CD4-positive, alpha-beta memory T cell (primary cell): ENCODE measurements at places on chromosomes 4 and X.

GRCh38 chr4:184655889-184656869 lies 6.6 kb downstream of the PRIMPOL start:
- no peak for DNase-seq

GRCh38 chrX:38704146-38704882 lies 96.9 kb upstream of the MID1IP1 start:
- no peak for DNase-seq

DNA sequence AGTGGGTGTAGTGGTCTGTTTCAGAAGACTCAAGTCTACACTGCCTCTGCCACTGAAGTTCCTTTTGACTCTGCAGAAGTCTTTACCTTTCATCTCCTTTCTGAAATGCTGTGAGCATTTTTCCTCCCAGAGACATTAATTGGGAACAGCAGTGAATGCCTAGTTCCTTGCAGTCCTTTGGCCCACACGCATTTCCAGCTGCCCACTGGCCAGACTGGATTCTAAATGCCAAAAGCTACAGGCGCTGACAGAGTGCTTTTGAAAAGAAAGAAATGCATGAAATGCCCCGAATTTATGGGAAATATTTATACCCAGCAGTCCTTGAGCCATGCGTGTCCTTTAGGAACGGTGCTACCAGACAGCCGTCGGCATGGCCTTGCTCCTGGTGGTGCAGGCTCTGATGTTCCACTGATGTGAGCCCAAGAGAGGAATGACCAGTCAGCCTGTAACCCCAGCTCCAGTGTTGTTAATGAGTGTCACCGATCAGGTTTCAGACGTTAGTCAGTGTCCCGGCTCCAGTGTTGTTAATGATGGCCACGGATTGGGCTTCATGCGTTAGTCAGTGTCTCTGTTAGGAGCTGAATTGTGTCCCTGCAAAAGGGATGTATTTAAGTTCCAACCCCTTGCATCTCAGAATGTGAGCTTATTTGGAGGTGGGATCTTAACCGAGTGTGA lies 132.6 kb downstream of the TBL1X start:
- no peak for DNase-seq

- no peak for DNase-seq
Observed at GRCh38 chr4:2340272-2341061, 78.0 kb downstream of the ZFYVE28 start.

DNA sequence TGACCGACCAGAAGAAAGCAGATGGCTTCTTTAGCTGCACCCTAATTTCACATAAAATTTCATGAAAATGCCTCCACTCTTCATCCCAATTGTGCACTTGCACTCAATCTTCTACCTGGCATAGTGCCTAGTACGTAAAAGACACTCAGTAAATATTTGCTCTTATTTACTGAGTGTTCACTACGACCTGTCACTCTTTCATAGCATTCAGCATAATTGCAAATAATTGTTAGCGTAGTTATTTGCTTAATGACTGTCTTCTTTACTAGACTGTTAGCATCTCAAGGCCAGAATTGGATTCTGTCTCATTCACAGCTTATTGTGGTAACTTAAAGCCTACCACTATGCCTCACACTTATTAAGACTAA lies 130.2 kb downstream of the ENOX2 start:
- no peak for DNase-seq

DNA sequence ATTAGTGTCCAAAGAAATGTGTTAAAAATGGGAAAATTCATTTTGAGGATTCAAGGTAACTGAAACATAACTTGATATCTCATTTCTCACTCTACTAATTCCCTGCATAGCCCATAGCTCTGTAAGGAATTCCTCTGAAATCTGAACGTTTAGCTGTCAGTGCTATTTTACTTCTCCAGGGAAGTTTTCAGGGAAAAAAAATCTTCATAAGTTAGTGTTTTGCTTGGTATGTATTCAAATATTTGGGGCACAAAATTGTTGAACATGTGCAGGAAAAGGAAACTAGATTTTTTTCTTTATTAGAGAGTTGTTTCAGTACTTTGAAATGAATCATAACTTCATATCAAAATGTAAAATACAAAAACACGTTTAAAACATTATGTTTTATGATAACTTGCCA lies 891.4 kb downstream of the CENPC start:
- no peak for DNase-seq

GRCh38 chr4:1667273-1667672 lies 16.8 kb downstream of the FAM53A start:
- no peak for DNase-seq

GRCh38 chr4:23728393-23728792 lies 161.5 kb downstream of the PPARGC1A start:
- DNase-seq: no peak

DNA sequence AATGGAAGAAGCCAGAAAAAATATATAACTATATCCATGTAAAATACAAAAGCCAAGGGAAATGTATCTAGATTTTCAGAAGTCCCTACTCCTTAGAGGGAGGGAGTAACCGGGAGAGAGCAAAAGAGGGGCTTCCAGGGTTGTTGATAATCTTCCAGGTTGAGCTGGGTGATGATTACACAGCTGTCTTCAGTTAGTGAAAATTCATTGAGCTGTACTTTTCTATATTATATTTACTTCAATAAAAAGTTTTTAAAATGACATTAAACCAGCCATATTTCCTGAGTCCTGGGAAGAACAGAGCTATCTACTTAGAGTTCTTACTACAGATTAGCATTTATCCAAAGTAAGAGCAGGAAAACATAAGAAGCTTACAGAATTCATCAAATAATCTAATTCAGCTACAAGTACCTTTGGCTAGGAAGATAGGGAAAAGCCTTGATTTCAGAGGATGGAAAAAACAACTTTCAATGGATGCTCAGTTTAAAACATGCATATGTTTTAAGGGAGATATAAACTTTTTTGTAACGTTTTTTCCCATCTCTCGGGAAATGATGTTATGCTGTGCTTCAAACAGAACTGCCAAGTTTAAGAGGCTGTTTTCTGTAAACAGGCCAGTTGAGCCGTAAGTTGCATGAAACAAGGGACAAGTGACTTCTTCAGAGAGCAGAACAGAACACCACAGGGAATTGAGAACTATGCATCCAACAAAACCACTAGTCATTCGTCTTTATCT lies 204.6 kb downstream of the SCFD2 start:
- no peak for DNase-seq

DNA sequence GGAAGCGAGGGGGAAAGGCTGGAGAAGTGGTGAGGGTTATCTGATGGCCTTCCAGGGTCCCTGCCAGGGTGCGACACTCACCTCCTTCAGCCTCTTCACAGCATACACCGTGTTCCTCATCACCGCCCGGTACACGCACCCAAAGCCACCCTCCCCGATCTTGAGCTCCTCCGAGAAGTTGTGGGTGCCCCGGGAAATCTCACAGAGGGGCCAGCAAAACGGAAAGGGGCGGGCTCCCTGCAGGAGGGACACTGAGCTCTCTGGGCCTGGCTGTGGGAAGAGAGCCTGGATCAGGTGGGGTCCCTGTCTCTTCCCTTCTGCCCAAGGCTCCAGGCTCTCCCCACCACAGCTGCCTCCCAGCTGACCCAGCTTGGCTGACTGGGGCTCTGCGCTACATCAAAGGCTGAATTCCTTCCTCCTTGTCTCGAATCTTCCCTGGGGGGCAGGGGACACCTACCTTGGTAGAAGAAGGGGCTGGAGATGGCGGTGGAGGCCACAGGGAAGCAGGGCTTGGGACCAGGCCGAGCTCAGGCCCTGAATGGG lies 1.1 kb downstream of the IRAK1 start:
- DNase-seq: no peak

DNA sequence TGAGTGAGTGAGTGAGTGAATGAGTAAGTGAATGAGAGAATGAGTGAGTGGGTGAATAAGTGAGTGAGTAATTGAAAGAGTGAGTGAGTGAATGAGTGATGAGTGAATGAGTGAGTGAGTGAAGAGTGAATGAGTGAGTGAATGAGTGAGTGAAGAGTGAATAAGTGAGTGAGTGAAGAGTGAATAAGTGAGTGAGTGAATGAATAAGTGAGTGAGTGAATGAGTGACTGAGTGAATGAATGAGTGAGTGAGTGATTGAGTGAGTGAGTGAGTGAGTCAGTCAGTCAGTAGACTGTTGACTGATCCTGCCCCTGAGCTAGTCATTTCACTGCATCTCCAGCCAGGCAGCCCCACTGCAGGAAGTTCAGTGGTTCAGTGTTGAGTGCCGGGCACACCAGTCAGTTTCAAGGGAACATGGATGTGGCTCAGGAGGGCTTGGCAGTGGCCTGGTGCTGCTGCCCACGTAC lies 228.4 kb upstream of the PSAPL1 start:
- DNase-seq: no peak

DNA sequence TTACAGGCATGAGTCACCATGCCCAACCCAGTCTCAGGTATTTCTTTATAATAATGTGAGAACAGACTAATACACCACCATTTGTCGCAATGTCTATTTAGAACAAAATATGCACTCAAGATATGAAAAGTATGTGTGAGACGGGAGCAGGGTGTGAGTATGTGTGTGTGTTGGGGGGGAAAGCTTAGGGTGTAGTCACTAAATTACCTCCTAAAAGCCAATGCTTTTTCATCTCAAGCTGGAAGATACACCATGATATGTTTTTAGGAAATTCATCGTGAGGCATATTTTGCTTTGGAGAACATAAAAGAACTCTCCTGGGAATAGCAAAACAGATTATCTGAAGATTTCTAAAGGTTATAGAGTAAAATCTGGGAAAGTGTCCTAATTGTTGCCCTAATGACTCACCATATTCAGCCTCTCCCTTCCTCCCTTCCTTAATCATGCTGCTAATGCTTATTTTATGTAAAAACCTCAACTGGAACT lies 262.7 kb downstream of the PDHA2 start:
- DNase-seq: no peak

GRCh38 chr4:77025643-77026321 lies 50.0 kb downstream of the CCNI start:
- DNase-seq: no peak

DNA sequence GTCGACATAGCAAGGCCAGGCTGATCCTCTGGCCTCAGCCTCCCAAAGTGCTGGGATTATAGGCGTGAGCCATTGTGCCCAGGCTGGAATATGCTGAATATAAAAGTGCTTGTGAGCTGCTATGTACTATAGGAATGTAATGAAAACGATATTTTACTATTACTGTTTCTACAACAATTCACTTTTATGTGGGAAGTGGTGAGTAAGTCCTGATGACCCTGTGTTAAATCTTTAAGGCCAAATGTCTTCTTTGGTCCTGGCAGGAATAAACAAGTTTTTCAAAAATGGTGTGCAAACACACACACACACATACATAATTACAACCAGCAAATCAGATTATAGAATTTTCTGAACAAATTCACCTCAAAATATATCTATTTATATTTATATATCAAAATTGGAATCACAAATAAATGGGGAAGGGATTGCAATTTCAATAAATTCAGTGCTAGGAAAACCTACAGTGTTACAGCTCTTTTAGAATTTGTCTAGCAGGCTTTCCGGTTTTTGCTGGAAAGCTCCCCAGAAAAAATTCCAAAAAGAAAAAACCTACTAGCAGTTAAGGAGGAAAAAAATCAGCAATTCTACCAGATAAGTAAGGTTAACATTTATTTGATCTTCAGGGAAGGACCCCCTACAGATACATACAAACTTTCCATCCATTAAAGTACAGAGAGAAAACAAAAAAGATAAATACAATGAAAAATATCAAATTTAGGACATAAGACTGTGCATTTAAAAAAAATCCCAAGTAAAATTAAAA lies 17.9 kb downstream of the SMIM14 start:
- no peak for DNase-seq

DNA sequence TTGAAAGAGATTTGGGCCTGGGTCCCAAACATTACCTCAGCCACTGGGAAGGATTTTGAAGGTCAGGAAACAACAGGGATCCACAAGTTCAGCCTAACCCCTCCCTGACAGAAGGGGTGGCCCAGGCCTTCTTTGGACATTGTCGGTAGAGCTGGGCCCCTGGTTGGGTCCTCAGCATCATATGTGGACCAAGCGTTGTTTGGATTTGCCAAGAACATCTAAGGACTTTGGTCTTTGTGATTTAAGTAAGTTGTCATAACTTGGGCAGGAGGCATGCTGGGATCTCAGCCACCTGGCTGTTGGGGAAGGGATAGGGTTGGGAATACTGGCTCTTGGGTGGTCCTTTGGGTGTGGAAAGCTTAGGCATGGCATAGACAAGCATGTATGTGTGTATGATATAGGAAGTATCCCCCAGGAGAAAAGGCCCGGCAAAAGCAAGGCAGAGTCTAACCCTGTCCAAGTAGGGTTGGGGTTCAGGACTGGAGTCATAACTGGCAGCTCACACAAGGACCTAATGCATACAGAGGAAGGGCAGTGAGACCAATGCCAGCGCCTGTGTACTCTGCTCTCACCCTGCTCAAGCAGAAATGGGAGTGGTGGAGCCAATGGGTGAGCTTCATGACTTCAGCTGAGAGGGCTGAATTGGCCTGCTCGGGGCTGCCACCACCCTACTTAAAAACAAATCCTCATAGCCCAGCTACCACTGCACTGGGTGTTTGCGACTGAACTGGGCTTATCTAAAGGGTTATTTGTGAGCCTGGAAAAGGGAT lies 102.8 kb downstream of the RTL5 start:
- DNase-seq: no peak

DNA sequence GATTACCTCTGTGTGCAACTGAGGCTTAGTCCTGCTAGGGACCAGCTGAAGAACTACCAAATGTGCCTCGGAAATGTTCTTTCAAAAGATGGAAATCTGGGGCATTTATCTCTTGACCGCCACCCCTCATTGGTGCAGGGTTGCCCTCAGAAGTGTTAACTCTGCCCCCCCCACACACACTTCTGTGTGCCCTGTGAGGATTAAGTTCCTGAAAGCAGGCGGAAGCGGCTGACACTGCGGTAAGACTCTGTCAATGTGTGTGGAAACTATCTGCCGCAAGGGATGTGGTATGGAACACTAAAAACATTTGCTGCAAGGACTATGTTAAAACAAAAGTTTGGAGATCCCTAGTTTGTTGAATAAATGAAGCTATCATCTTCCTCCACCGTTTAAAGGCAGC lies 106.9 kb upstream of the NDP start:
- no peak for DNase-seq

- DNase-seq: no peak
Observed at GRCh38 chr4:84639145-84639544, 56.2 kb downstream of the CDS1 start.
